ENCODE measurements at places on chromosomes 1 and 21.

DNA sequence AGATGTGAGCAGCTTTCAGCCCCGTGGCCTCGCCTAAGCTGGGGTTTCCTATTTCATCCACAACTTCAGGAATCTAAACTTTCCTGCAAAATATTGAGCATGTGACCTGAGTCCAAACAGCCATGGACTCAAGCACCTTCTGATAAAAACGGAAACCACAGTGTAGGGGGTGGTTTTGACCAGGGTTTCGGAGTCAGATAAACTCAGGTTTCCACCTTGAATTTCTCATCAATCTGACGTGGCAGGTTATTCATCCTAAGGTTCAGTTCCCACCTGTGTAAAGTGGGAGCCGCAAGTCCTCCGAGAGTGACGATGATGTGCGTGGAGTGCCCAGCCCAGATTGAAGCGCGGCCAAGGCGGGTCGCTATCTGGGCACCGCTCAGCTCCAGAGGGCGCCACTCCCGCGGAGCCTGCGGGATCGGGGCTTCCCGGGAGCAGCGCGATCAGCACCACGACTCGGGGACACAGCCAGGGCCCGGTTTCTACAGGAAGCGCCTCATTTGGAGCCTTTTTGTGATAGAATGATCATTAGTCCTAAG, 871 bp upstream of the ETS2 start:
- DNase-seq = peak; percentile 61

- DNase-seq = no peak
Measured at GRCh38 chr1:205077934-205078311, 6.3 kb downstream of the TMEM81 start.

GRCh38 chr21:21028275-21028820, 30.1 kb downstream of the NCAM2 start:
- DNase-seq = no peak

- DNase-seq = no peak
Measured at GRCh38 chr1:118995312-118996016, 7.3 kb upstream of the TBX15 start.

DNA sequence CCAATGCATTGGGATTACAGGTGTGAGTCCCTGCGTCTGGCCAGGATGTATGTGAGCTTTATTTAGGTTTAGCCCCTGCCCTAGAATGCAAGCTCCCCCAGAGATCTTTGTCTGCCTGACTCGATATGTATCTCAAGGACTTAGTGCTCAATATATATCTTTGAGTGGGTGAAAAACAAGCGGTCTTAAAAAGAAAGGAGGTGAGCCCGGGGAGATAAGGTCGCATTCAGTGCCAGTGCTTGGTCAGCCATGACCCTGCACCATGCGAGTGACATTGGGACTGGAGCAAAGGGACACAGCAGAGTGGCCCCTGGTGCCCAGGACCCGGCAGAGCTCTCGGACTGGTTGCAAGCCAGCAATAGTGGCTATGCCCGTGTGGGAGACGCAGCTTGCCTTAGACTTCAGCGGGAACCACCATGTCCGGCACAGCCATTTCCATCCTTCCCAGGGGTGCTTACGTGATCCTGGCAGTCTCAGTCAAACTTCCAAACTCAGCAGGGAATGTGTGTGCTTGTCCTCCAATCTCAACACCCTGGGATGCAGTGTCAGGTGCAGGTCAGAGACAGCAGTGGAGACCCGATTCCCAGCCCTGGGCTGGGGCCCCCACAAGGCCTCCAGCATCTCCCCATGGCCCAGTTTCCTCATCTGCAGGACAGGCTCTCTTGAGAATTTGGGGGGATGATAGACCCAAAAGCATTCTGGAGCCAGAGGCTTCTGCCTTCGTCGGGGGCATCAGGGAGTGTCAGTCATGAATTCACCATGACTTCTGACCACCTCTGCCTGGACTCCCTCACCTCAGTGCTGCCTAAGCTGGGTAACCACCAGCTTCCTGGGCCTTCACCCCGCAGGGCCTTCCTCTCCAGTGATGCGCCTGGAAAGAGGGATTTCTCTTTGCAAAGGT, 1.8 kb downstream of the MX2 start:
- DNase-seq = no peak

GRCh38 chr1:188499690-188500089, 1670.9 kb downstream of the PLA2G4A start:
- no peak for DNase-seq

- no peak for DNase-seq
Measured at GRCh38 chr1:86282611-86283010, 113.5 kb downstream of the ODF2L start.

- DNase-seq = peak; percentile 90
Measured at GRCh38 chr21:45140346-45140940, 66.1 kb downstream of the ADARB1 start.

DNA sequence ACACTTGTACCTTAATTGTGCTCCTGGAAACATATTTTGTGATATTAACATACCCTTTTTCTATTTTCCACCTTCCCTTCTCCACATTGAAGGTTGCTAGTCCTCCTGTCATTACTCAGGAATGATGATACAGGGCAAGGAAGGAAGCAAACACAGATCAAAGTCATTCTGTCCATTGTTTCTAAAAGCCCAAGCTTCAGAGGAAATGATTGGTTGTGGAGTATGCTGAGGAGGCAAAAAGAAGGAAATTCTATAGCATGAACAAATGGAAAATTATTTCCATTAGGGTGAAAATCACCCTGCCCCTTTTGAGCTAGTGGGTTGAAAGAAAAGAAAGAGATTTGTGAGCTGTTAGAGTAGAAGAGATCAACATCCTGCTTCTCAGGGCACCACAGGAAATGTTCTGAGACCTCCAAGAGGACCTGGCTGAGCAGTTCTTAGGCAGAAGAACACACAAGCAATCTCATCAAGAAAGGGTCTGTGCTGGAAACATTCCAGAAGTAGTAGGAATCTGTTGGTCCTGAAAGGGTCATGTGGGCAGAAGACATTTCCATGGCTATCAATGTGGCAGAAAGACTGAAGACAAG, 29.0 kb upstream of the PRRX1 start:
- DNase-seq = no peak

DNA sequence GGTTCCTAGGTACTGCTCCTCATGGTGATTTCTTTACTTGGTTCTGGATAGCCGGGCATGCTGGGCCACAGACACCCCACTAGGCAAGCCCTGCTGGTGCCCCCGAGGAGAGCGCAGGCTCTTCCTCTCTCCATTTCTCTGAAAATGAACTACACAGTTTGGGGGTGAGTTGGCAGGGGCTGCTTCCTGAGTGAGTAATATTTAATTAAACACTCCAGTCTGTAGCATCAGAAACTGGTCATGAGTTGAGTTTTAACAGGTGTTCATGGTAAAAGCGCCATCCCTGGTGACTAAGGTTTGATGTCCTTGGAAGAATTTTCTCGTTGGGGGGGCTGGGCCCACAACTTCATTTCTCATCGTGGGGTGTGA, 1.7 kb downstream of the SPSB1 start:
- peak; percentile 39 for DNase-seq

DNA sequence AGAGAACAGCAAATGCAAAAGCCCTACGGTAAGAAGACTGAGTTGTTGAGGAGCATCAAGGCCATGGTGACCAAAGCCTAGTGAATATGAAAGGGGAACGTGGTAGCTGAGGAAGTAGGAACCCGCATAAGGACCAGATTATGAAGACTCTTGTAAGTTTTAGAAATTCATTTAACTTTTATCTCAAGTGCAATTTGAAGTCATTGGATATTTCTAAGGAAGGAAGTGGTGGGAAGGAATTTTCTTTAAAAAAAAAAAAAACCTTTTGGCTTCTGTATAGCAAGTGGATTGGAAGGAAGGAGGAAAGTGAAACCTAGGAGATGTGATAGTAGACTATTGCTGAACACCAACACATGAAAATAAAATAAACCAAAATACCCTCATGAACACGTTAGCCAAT, 119.0 kb downstream of the TNFSF18 start:
- DNase-seq = no peak

- peak; percentile 57 for DNase-seq
Measured at GRCh38 chr1:234212764-234213657, 160.2 kb upstream of the COA6 start.

DNA sequence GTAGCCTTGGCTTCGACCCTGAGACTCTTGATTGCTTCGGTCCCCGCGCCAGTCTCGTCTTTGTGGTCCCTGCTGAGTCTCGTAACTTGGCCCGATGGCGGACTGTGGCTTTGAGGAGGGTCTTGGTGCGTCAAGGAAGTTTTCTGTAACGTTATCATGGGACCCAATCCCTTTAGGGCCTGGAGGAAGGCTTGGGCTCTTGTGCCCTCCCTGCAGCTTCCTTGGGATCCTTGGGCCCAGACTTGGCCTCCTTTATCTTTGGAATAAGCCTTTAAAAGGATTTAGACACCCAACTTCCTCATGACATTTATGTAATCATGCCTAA, 371 bp downstream of the ZMPSTE24 start:
- DNase-seq = no peak

DNA sequence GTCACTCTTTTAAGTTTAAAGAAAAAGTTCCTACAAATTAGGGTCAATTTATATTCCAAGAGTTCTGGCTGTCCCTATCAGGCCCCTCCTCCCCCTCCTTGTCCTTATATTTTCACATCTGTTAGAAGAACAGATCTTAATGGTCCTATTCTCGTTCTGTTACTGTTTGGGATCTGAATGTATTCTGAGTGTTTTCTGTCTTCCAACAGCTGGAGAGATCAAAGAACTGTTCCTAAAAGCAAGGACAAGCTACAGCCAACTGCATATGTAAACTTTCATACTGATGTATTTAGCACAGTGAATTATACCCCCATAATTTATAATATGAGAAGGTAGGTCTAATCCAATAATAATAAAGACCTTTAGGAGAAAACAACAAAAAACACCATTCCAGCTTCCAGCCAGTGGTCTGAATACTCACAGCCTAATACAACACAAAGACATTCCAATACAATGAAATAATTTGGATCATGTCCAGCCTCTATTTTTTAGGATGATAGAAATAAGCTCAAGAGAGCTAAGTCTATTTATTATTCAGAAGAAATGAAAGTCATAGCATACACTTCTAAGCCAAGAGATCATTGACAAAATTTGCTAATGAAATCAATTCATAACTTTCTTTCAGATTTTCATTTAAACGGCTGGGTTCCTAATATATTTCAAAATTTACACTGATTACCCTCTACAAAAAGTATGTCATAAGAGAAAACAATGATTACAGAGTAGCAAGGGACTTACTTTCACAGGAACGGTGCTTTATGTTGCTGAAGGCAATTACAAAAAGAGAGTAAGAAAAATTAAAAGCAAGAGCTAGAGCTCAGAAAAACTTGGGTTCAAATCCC, 25.3 kb downstream of the WLS start:
- DNase-seq = no peak

GRCh38 chr1:94755675-94756074, 64.5 kb upstream of the SLC44A3 start:
- no peak for DNase-seq

All from RPMI8226 (cell line).